ENCODE measurements at places on chromosomes 4 and X. TPM values are rescaled to one million over a fixed set of nuclear protein-coding genes. Genes with fewer than 3 reads are reported as not detected.

DNA sequence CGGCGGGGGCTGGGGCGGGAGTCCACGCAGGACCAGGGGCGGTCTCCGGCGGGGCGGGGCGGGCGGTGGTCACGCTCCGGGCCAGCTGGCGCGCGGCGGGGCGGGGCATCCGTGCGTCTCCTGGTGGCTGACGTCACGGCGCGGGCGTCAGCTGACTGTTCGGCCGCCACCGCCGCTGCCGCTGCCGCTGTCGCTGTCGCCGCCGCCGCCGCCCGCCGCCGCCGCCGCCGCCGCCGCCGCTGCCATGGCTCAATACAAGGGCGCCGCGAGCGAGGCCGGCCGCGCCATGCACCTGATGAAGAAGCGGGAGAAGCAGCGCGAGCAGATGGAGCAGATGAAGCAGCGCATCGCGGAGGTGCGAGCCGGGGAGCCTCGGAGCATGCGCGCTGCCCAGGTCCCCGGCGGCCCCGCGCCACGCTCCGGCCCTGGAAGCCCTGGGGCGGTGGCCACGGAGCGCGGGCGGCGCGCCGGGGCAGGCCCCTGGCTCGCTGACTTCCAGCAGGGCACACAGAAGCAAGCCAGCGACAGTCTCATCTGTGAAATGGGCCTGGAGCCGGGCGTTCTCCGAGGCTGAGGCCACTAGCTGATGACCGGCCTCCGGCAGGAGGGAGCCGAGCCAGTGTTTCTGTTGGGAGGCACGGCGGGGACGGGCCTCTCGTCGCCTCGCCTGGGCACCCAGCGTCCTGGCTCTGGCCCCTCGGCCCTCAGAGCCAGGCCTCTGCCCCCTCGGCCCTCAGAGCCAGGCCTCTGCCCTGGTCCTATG lies at the start of gene FAM50A:
Gene FAM50A (plus strand): TSS at position 150 of the 763 bp plus-strand sequence. CDS start 95 bp downstream, at position 245.
- DNase-seq = peak; percentile 50

Gene TRIML2
- not detected for total RNA-seq

- DNase-seq = peak; percentile 11
These were observed 66.7 kb upstream of the BOD1L1 start for GRCh38 chr4:13694256-13694655.

Gene THOC2
- 57.0 TPM for total RNA-seq

Gene PUDP
- 27.5 TPM for total RNA-seq

Measured in LHCN-M2 (cell line).